ENCODE measurements at places on chromosomes 4 and X.
A peak's percentile ranks its signal among the peaks of the same experiment; 100 is the strongest.

GRCh38 chr4:125121581-125121980 lies 193.2 kb upstream of the FAT4 start:
- no peak for DNase-seq

- DNase-seq, result peak; percentile 9
Observed at GRCh38 chrX:33138677-33139249, 72.6 kb downstream of the DMD start.

DNA sequence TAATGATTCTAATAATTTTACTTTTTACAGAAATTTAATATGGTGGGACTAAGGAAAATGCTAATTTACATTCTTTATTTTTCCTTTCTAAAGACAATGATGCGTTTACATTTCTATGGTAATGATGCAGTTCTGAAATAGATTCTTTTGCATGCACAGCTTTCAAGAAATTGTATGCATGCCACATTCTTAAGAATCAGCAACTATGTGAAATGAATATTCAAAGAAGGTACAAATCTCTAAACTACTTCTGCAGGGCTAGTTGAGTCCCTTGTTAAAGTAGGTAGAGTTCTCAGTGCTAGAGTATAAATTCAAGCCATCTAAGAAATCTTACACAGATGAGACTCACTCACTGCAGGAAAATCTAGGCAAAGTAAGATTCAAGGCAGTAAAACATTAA lies 24.5 kb upstream of the GRID2 start:
- no peak for DNase-seq

- DNase-seq, result peak; percentile 5
Observed at GRCh38 chr4:113339430-113339813, 290.0 kb downstream of the ANK2 start.

DNA sequence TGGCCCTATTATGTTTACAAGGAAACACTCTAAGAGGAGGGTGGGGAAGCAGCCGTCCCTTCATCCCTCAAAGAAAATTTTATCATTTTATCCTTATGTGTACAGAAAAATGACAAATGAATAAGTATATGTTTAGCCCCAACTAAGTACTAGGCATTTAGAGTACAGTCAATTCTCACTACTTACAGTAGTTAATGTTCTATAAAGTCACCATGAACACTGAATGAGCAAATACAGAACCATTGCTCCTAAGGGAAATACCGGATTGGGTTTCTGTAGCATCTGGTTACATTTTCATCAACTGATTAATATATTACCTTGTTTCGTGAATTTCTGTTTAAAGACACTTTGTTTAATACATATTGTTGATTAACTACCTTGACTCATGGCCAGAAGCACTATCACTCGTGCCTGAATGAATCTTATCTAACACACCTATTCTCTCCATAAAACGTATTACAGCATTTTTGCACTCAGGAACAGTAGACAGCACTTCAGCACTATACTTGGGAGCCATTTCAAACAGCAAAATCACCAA lies 109.3 kb downstream of the ASB9 start:
- no peak for DNase-seq

DNA sequence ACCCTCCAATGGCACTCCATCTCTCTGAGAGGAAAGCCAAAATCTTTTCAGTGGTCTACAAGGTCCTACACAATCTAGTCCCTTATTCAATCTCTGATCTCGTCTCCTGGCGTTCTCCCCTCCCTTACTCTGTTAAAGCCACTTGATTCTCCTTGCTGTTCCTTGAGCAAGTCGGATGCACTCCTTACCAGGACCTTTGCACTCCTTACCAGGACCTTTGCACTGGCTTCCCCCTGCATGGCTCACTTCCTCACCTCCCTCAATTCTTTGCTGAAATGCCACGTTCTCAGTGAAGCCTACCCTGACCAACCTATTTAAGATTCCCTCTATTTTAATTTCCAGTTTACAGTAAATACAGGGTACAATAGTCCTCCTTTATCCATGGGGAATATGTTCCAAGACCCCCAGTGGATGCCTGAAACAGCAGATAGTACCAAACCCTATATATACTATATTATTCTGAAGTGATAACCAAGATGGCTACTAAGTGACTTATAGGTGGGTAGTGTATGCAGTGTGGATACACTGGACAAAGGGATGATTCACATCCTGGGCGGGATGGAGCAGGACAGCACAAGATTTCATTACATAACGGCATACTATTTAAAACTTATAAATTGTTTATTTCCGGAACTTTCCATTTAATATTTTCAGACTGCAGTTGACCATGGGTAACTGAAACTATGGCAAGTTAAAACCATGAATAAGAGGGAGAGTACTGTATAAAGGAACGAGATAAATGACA lies 6.5 kb upstream of the DLG3 start:
- DNase-seq, result peak; percentile 13

GRCh38 chr4:38674258-38675144 lies 10.5 kb downstream of the KLF3 start:
- DNase-seq, result no peak

- DNase-seq, result no peak
Observed at GRCh38 chr4:73945140-73945539, 36.7 kb downstream of the PF4 start.

DNA sequence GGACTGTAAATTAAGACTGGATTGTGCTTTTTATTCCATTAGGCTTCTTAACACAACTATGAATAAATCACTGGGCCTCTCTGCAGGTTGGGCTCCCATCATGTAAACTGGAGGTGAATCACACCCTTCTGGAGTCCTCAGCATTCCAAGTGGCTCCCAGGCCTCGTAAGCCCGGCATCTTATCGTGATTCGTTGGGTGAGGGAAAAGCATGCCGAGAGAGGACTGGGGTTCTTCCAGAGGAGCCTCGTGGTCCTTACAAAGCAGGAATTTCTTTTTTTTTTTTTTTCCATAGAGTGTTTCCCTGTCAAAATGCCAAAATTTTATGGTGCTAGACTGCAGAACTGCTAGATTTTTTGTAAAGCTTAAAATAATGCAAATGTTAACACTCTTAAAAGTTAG lies 20.0 kb downstream of the CLDN22 start:
- DNase-seq, result peak; percentile 28

- DNase-seq, result no peak
Observed at GRCh38 chr4:80279751-80280150, 13.3 kb downstream of the FGF5 start.

- DNase-seq, result no peak
Observed at GRCh38 chr4:33184657-33185290, 2464.6 kb downstream of the PCDH7 start.

DNA sequence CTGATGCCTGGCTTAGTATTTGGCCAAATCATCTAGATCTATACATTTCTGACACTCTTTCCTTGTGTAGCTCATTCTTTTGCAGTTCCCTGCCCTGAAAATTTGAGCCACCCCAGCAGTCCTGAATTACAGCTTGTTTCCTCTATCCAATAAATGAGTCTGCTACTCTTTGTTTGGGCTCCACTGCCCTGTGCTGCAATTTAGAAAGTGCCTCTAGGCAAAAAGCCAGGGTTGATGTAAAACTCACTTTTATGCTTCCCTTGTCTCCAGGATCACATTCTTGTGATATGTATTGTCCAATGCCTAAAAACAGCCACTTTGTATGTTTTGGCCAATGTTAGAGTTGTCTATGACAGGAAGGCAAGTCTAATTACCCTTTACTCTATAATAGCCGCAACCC lies 101.7 kb upstream of the MAP3K15 start:
- DNase-seq, result peak; percentile 8

DNA sequence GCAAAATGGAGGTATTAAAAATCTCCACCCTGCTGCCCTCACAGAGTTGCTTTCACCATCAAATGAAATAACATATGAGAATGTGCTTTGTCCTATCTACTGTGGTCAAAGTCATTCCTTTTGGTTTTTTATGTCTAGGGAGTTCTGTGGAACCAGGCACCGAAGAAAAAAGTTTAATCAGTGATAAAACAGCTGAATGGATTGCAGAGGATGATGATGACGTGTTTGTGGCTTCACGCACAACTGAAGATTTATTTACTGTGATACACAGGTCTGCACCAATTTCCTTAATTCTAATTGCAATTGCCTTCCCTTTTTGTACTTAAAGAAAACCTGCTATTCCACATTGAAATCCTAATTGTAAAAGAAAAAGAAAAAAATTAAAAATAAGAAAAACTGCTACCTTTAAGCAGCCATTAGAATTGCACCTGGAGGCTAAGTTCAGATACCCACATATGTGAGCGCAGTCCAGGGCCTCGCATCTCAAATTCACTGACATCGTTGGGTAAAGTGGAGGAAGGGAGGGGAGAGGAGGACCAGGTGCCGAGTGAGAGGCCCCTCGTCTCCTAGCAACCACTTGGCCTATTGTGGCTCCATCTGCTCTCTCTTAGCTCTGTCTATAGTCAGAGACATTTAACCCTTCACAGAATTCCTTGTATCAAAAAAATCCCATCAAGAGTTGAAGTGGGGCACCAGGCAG lies 10.5 kb upstream of the RTL5 start:
- no peak for DNase-seq

GRCh38 chr4:8748236-8748575 lies 123.4 kb downstream of the HMX1 start:
- DNase-seq, result no peak

DNA sequence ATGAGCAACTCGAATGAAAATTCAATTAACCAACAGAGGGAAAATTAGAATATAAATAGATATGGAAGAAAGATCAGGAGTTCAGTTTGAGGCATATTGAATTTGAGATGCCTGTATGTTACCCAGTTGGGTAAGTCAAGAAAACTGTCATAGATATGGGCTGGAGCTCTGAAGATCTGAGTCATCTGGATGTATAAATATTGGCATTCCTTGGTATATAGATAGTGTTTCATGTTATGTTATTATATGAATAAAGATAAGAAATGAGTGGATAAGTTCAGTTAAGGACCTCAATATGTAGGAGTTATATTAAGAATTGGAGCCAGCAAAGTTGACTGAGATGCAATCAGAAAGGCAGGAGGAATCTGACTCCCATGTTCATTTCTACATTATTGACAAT lies 543.6 kb upstream of the SMIM31 start:
- peak; percentile 10 for DNase-seq

Data from choroid plexus epithelial cell (primary cell).